ENCODE measurements at places on chromosomes 11 and 22.

- DNase-seq: no peak
These were observed 35.3 kb downstream of the EXPH5 start for GRCh38 chr11:108558222-108558621.

- no peak for DNase-seq
These were observed 175.1 kb downstream of the FAT3 start for GRCh38 chr11:92399705-92400104.

- peak; percentile 77 for DNase-seq
These were observed 429 bp downstream of the SLC39A13 start for GRCh38 chr11:47408598-47409439.

- DNase-seq: no peak
These were observed 91.5 kb upstream of the SHANK2 start for GRCh38 chr11:71343828-71344400.

GRCh38 chr22:41857155-41857859, 24.4 kb downstream of the SREBF2 start:
- DNase-seq: peak; percentile 42

DNA sequence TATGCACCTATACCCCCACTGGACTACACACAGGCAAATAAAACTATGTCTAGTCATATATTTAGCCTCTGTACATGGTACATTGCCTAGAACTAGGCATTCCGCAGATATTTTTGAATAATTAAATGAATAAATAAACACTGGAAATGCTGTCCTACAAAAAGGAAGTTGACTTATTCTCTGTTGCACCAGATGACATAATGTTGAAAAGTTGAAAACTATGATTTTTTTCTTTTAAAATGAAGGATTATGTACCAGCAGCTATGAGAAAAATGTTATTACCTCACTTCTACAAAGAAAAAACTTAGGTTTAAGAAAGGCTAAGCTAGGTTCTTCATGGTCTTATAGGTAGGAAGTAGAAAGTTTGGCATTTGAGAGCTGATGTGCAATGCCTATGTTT, 856.6 kb downstream of the METTL15 start:
- DNase-seq: no peak

DNA sequence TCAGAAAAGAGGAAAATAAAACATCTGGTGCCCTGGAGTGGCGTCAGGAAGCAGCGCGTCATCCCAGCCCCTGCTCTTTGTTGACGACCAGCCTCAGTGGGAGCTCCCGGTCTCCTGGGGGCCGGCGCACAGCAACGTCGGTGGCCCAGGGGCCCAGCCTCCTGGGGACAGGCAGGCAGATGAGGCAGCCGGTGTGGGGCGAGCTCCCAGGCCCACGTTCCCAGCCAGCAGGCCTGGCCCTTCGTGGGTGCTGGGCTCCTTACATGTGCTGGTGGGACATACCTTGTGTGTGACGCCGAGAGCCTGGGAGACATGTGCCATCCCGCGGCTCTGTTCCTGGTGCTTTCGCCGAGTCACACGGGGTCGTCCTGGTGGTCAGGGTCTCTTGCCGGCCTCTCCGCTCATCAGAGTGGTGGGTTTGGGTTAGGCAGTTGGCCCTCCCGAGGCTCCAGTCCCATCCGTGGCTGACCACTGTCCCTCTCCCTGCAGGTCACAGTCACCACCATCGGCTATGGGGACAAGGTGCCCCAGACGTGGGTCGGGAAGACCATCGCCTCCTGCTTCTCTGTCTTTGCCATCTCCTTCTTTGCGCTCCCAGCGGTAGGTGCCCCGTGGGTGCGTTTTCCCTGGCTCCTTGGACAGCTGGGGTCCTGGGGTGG, 116.7 kb downstream of the KCNQ1OT1 start:
- DNase-seq: no peak

DNA sequence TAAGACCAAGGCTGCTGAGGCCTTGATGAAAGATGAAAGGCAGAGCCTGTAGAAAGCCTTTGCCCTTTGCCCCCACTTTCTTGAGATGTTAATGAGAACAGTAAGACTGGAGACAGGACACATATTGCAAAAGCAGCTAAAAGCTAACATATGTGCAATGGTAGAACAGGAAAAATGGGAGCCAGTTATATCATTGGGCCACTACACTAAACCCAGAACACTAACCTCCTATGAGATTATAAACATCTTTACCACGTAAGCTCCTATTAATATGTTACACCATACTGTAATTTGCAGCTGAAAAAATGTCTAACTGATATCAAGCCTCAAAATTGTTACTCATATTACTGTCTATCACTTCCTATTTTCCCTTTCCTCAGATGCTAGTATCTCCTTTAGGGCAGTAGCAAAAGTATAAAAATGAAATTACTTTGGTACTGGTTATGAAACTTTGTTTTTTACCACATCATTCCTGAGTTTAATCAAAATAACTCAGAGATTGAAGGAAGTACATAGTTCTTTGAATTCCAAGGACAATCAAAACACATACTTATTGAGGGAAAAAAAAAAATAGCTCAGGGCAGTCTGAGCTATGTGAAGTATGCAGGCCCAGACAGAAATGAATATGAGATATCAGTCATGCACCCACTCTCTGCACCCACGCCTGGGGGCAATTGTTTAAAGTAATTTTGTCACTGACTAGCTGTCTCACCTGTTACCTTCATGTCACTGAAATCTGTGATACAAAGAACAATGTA, 9.1 kb downstream of the HPS5 start:
- no peak for DNase-seq

DNA sequence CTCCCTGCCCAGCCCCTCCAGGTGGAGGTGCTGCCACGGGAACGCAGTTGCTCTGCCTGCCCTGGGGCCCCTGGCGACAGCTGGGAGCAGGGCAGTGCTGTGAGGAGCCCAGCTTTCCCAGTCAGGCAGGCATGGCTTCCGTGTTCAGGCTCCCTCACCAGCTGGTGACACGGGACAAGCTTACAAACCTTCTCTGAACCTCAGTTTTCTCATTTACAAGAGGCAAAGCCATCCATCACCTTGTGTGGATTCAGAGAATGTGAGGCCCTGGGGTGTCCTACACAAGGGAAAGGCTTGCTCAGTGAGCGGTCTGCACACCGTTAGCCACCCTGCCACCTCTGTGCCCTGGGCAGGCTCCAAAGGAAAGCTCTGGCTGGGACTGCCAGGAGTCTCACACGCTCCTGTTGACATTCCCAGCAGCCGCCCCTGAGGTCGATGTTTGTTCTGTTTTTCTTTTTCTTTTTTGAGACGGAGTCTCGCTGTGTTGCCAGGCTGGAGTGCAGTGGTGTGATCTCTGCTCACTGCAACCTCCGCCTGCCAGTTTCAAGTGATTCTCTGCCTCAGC, 23.5 kb downstream of the SUN2 start:
- DNase-seq: no peak

- no peak for DNase-seq
These were observed 52.3 kb downstream of the SLC36A4 start for GRCh38 chr11:93145390-93145915.

All from renal pelvis (tissue), 12 donors.